Spinal cord (tissue), 10 donors: ENCODE measurements at places on chromosomes 2 and 18. TPM values are rescaled to one million over a fixed set of nuclear protein-coding genes. Genes with fewer than 3 reads are reported as not detected.

DTNA gene
- 190 TPM for polyA plus RNA-seq

POTEF gene
- polyA plus RNA-seq, result 0.55 TPM

ZSWIM2 gene
- polyA plus RNA-seq, result 0.55 TPM

NDUFS1 gene
- 80.2 TPM for polyA plus RNA-seq

REG3G gene
- not detected for polyA plus RNA-seq

MARCHF4 gene
- polyA plus RNA-seq, result 38.0 TPM

VWA3B gene
- 5.9 TPM for polyA plus RNA-seq

REG1B gene
- polyA plus RNA-seq, result not detected

UCN gene
- 4.0 TPM for polyA plus RNA-seq

FBXO36 gene
- polyA plus RNA-seq, result 9.3 TPM

MC4R gene
- 3.8 TPM for polyA plus RNA-seq

SF3B1 gene
- polyA plus RNA-seq, result 381 TPM

TMEM182 gene
- 8.7 TPM for polyA plus RNA-seq

KLHL30 gene
- 0.14 TPM for polyA plus RNA-seq

RBM45 gene
- 17.4 TPM for polyA plus RNA-seq
